ENCODE measurements at places on chromosomes 7 and 10.

DNA sequence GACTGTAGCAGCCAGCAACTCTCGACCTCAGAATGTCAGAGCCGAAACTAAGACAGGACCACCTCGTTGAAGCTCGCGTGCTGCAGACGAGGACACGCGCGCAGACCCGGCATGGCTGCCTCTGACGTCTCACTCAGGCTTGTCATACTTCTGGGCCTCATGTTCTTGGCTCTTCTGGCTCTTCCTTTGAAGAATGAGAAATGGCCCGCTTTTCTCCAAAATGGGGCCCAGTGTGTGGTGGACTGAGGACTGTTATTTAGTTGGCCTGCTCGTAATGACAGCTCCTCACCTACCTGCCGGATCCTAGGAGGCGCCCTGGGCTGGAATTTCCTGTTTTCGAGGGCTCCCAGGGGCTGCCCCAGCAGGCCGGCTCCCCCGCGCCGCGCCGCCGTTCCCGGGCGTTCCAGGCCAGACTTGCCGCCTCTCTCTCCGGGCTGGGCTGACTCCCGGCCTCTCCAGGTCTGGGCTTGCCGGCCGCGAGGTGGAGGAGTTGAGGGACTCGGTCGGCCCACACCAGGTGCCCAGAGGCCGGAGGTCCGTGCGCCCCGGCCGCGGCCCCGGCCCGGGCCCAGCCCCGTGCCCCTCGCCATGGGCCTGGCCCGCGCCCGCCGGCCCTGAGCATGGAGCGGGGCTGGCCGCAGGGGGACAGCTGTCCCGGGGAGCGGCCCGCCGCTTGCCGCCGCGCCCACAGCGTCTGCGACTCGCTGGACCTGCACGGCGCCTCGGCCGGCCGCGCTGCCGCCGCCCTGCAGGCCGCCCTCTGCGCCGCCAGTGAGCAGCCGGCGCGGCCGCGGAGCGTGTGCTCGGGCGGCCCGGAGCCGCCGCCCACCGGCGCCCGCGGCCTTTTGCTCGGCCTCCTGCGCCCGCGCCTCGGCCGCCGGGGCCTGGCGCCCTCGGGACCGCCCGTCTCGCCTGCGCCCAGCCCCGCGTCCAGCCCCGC lies 28.1 kb downstream of the AGAP3 start:
- DNase-seq: no peak

GRCh38 chr10:6211341-6211670 lies 8.6 kb downstream of the PFKFB3 start:
- DNase-seq: no peak

DNA sequence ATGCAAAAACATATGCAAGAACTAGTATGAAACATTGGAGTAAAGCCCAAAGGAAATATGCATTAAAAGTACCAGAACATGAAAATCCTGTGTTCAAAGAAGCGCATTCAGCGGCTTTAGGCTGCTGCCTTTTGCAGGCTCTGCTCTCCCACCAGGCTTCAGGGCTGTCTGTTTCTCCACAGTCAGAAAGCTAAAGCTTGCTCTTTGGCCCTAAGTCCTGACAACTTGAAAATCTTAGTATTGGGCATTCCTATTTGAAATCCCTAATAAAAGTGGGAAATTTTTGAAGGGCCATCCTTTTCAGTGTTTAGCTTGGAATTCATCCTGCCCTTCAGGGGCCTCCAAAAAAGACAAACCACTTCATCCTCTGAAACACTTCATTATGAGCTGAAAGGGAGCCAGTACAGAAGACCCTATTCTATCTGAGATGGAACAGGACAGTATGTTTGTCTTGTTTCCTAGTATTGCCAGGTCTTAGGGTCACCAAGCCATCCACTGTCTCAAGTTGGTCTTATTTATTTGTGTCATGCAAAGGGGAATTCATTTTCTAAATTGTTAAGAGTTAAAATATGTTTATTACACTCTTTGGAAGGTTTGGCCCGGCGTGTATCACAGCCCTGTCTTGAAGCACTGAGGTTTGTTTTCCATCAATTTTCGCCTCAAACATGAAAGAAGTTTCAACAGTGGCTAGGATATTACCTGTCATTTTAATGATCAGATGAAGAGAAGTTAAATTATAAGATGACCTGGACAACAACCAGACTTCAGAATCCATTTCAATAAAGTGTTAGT lies 326.3 kb upstream of the BMPER start:
- DNase-seq: no peak

GRCh38 chr7:44622342-44623151 lies 16.1 kb downstream of the OGDH start:
- no peak for DNase-seq

GRCh38 chr7:22654831-22655230 lies 72.2 kb upstream of the IL6 start:
- no peak for DNase-seq
